Naive thymus-derived CD8-positive, alpha-beta T cell (primary cell): ENCODE measurements at places on chromosomes 3 and 15.

DNA sequence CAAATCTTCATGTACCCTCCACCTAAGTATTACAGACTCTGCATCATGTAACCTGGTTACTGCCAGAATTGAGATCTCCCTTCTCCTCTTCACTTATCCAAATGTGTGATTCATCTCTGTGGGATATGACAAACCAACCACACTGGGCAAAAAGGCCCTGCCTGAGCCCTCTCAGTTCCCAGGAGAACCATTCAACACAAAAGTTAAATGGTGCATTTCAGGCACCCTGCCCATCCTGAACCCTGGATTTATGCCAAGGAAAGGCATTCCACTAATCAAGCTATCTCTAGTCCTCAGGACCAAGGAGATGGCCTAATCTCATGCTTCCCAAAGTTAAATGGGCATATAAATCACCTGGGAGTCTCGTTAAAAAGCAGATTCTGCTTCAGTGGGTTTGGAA, 108.5 kb downstream of the TNIK start:
- no peak for DNase-seq

- DNase-seq, result no peak
Observed at GRCh38 chr15:101009176-101009575, 90.0 kb downstream of the LRRK1 start.

GRCh38 chr3:39106281-39106811, 1.1 kb downstream of the GORASP1 start:
- no peak for DNase-seq

- DNase-seq, result no peak
Observed at GRCh38 chr15:88449581-88449980, 17.6 kb downstream of the MRPL46 start.

DNA sequence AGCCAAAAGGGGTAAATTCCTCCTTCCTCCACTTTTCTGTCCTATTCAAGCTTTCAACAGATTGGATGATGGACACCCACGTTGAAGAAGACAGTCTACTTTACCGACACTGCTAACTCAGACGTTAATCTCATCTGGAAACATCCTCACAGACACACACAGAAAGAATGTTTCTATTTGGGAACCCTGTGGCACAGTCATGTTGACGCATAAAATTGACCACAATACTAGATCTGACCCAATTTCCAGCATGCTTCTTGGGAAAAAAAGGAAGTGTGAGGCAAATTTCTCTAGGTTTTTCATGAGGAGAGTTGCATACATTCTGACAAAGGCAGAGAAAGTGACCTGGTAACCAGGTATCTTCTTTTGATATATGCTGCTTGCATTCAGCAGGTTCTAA, 594.1 kb downstream of the FGF12 start:
- no peak for DNase-seq

GRCh38 chr15:88020806-88021205, 235.7 kb downstream of the NTRK3 start:
- DNase-seq, result no peak

DNA sequence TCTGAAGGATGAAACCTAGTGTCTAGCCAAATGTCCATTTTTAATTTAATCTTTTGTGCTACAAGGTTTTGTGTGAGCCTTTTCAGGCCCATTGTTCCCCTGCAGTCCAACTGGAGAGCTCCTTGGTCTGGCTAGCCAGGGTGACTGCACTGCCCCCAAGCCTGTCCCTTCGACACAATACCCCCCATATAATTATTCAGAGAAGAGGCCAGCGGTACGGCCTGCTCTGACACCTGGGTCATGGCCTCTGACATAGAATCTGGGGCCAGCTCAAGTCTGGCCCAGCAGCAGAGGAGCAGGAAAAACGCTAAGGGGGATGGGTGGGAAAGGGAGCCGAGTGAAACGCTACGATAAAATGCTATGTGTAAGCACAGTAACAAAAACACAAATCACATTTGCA, 64.2 kb upstream of the PYGO1 start:
- DNase-seq, result no peak

GRCh38 chr15:35023804-35024203, 35.7 kb upstream of the ZNF770 start:
- no peak for DNase-seq

DNA sequence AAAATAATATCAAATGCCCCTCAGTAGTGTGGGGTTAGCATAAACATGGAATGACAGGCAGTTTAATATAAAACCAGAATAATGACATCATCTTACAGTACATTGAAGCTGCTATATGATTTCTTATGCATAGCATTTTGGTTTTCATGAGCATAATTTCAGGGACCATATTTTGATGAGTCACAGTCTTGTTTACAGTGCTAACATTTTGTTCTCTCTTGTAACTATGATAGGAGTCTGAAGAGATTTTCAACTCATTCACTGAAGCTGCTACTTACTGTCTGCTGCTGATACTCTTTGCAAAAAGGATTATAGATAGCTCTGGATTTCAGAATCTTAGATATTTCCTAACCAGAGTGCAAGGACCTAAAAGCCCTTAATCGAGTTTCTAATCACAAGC, 92.6 kb upstream of the CCDC54 start:
- DNase-seq, result no peak

DNA sequence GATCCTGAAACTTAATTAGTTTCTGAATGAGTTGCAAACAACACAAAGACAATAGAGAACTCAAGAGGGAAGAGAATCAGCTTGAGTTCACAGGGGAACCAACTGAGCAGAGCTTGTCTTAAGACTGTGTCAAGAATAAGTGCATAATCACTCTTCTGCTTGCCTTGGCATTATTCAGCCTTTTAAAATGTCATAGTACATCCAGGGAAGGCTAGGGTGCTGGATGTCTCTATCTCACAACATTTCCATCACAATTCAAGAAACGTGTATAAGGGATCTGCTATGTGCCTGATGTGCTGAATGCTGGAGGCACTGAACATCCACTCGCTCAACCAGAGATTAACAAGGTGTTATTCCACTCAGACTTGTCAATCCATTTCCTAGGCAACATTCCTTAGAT, 122.6 kb downstream of the CPNE4 start:
- no peak for DNase-seq

DNA sequence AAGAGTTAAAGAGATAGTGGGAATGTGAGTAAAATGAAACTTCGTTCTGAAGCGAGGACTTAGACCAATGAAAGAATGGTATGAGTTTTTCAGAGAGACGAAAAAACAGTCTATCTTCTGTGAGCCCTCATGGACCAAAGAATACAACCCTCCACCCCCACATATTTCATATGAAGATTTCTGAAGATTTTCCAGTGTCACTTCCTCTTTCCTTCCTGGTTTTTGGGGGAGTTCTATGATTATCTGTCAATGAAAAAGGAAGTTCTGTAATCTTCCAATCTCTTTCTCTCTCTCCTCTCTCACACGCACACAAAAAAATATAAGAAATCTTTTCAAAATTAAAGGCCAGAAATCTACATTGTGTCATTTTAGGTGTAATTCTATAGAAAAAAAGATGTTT, 27.7 kb downstream of the CMSS1 start:
- no peak for DNase-seq

DNA sequence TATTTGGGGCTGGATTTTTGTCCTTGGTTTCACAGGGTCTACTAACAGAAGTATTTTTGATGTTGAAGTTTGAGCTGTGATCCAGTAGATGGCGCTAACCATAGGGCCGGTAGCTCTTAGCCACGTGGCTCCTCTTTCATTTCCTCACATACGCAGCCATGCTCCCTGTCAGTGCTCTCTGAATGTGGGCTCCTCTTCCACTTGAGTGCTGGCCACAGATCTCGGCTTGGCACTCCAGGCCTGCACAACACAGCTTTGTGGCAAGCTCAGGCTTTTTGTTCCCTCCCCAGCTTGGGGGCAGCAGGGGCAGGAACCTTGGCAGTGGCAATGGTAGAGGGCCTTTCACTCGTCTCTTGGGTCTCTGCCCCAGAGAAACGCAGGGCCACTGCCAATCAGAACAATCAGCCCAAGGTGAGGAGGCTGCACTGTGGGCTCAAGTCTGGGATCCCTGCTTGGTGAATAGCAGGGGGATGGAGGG, 18.6 kb upstream of the DNAAF4 start:
- no peak for DNase-seq

- DNase-seq, result no peak
Observed at GRCh38 chr3:151093905-151094304, 8.4 kb downstream of the MED12L start.

DNA sequence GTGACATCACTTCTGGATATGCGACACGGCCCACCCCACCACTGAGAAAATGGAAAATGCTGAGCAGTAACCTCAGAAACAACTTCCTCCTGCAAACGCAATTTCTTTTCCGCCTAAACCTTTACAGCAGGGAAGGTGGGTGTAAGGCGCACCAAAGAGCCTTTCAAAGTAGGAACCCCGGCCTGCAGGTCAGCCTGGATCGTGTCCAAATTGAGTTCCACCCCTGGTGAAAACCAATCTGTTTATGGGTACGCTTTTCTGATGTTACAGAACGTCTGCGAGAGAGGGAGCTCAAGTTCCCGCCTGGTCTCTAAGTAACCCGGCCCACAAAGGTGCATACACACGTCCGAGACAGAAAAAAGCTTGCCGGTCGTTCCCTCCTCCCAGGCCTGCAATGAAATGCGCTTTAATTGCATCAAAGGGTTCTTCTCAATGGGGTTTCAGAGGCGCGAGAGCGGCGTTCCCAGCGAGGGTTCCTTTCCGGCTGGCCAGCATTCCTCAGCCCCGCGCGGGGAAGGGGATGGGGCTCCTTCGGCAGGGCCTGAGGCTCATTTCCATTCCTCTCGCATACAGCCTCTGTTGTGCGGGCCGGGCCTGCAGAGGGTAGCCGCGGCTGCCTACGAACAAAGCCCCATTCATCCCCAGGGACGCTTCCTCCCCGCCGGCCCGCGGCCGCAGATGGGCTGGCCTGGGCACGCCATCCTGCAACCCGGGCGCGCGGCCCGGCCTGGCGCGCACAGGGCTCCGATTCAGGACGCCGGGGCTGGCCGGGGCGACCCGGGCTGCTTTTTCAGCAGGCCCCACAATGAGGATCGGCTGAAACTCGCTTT, 138.1 kb downstream of the TMCO5A start:
- no peak for DNase-seq

DNA sequence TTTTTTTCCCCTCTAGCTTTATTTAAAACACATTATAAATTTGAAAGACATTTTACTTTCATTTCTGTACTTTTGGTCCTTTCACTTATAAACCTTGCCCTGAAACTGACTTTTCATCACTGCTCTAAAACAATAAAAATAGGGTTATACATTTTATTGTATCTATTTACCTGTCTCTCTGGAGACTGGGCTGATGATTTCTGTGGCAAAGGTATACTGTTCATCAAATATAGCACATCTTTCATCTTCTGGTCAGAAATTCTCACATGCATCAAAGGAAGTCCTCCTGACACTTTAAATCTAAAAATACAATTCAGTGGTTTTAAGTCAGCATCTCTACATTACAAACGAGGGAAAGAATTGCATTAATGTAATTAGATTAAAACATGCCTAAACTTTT, 86.1 kb downstream of the VPS13C start:
- DNase-seq, result no peak

DNA sequence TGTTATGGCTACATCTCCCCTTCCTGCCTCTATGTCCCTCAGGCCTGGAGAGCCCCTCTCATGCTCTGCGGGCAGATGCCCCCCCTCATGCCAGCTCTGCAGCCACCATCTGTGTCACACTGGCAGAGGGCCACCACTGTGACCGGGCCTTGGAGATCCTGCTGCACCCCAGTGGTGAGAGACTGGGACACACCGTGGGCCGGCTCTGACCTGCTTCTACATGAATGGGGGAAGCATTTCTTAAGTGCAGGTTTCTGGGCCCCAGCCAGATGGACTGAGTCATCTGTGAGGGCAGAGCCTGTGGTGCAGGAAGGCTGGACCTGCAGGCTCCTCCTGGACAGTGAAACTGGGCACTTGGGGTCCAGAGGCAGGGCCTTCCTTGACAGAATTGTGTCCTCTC, 4.8 kb downstream of the VWA5B2 start:
- DNase-seq, result no peak

DNA sequence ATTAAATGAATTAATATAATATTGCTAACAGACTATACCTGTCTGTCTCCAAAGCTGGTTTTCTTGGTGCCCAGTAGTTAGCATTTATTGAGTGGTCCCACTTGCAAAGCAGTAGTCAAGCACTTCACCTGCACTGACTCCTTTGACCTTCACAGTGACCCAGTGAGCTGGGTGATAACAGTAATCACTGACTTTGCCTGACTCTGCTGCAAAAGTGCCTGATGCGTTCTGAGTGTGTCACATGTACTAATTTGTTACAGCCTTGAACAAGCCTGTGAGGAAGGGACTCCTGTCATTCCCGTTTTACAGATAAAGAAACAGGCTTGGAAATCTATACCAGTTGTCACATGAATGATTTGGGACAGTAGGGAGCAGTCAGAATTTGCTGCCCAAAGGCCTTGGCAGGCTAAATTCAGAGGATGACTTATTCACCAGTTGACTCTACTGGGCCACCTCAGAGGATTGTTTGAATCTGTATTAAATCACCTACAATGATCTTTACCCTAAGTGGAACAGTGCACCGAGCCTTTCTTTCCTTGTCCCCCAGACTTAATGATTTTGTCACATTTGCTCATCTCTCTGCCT, 116.6 kb upstream of the PLXNA1 start:
- no peak for DNase-seq

DNA sequence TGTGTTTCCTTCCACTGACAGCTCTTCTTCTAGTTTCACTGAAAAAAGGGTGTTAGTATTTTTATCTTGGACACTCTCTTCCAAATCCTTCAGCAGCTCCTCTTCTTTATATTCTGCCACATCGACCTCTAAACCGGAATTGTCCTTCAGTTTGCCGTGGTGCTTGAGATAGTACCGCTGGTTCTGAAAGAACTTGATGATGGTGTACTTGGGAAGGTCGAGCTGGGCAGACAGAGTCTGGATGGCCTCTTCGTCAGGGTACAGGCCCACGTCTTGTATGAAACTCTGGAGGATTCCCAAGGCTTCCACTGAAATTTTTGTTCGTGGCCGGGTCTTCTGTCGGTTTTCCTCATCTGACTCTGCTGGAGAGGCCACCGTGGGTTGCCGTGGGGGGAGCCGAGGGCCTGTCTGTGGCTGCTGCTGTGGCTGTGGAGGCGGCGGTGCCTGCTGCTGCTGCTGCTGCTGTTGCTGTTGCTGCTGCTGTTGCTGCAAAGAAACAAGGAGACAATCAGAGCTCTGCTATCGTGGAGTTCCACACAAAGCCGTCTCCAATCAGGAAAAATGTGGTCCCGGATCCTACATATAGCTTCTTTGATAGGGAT, 75.8 kb downstream of the SATB1 start:
- no peak for DNase-seq

DNA sequence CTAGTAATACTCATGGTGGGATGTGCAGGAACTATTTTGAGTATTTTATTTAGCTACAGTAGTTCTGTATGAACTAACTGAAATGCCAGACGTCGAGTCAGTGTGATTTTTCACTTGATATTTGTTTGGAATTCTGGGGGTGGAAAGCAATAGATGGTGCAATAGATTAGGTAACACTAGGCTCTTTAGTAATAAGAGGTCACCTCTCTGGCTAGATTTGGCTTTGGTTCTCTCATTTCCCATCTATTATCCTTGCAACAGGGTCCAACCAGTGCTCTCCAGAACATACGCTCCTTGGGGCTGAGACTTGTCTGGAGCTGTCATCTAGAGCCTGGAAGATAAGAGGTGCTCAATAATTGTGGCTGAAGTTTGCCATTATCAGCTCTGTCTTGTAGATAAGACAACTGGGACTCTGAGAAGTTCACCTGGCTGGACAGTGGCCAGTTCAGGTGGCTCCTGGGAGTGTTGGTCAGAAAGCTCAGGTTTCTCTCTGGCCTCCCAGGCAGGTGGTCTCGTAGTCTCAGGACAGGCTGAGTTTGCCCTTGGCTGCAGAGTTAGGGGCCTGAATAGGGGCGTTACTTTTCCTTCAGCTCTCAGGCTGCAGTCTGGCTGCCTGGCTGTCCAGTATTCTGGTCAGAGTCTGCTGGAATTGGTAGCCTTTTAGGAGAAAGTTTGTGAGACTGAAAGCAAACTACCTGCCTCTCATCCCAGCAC, 277.5 kb upstream of the RGMA start:
- DNase-seq, result no peak
